ENCODE measurements at places on chromosomes 16 and 17. TPM values are rescaled to one million over a fixed set of nuclear protein-coding genes. Genes with fewer than 3 reads are reported as not detected.

The LGALS9 gene
- 6.5 TPM for total RNA-seq

The FZD2 gene
- total RNA-seq = 1.3 TPM

The ABCC11 gene
- not detected for total RNA-seq

DNA sequence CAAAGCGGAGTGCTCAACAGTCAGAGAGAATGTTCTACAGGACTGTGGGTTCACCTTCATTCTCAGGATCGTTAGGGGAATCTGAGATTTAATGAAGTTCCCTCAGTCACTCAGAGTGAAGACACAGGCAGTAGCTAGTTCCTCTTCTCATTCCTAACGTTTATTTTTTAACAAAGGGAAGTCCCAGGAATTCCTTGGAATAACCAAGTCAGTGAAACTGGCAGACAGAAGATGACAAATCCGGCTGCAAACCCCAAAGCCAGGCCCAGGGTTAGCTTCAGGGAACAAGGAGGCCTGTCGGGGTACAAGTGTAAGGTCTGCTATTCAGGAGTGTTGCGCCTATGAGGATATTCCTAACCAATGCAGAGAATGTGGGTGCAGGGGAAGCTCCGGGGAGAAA is 42.0 kb downstream of the COTL1 start:
- H3K27me3 ChIP-seq = peaks cover 9% of the 10 kb centered on the region
- no peak overlapping the region for H3K4me3 ChIP-seq
- H3K4me1 ChIP-seq = peaks cover 13% of the 10 kb centered on the region
- H3K36me3 ChIP-seq = peaks cover 7% of the 10 kb centered on the region
- no peak overlapping the region for H3K27ac ChIP-seq

The CES5A gene
- not detected for total RNA-seq

- no peak overlapping the region for H3K4me3 ChIP-seq
- H3K4me1 ChIP-seq = no peaks in the 10 kb centered on the region
- no peaks in the 10 kb centered on the region for H3K36me3 ChIP-seq
Observed at GRCh38 chr16:78705694-78706093, 606.2 kb downstream of the WWOX start.

DNA sequence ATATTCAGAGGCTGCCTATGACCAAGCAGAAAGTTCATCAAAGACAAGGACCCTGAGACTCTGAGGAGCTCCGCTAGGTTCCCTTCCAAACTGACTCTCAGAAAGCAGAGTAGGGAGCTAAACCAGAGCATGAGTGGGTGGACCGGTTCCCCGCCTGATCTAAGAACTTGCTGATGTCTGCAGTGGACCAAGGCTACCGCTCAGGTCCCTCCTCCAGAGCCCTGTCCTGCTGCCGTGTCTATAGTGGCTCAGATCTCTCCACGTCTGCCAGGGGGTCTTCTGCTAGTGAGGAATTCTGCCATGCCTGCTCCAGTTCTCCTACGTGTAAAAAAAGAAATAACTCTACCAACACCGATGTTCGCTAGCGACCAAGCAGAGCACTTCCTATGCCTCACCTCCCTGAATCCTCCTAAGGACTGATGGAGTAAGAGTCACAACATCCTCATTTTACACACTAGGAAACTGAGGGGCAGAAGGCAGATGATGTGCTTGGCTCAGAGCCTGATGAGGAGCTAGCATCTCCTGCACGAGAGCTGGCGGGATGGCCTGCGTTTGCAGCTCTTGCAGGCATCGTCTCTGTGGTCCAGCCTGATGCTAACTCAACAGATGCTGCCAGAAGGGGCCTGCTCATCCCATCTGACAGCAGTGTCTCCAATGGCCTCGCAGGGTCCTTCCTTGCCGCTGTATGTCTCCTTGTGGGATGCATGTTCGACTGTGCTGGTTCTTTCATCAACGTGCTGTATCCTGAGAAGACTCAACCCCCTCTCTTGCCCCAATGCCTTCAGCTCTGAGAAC is 265.5 kb downstream of the C16orf95 start:
- H3K4me3 ChIP-seq = no peak overlapping the region
- peak; percentile 71 for DNase-seq
- peaks cover 7% of the 10 kb centered on the region for H3K36me3 ChIP-seq
- peaks cover 23% of the 10 kb centered on the region for H3K4me1 ChIP-seq
- peak overlapping the region; percentile 69 for H3K27ac ChIP-seq

GRCh38 chr17:72249441-72249840 is 128.6 kb downstream of the SOX9 start:
- H3K27me3 ChIP-seq = no peaks in the 10 kb centered on the region
- no peaks in the 10 kb centered on the region for H3K4me1 ChIP-seq
- H3K4me3 ChIP-seq = no peak overlapping the region
- H3K36me3 ChIP-seq = no peaks in the 10 kb centered on the region
- DNase-seq = no peak

The SLC4A1 gene
- total RNA-seq = not detected

The TMEM94 gene
- 117 TPM for total RNA-seq

- peak; percentile 88 for DNase-seq
- H3K27me3 ChIP-seq = peaks cover 2% of the 10 kb centered on the region
- no peaks in the 10 kb centered on the region for H3K4me1 ChIP-seq
Observed at GRCh38 chr16:1057252-1057932, 15.2 kb upstream of the SSTR5 start.

- no peaks in the 10 kb centered on the region for H3K4me1 ChIP-seq
- no peak for DNase-seq
- no peak overlapping the region for H3K4me3 ChIP-seq
- peaks cover 7% of the 10 kb centered on the region for H3K27me3 ChIP-seq
- H3K27ac ChIP-seq = no peak overlapping the region
Observed at GRCh38 chr17:9937901-9938300, 32.8 kb upstream of the RCVRN start.

GRCh38 chr16:74892574-74893461 is 92.1 kb downstream of the WDR59 start:
- peaks cover 2% of the 10 kb centered on the region for H3K4me1 ChIP-seq
- peaks cover 2% of the 10 kb centered on the region for H3K27me3 ChIP-seq
- no peaks in the 10 kb centered on the region for H3K36me3 ChIP-seq
- DNase-seq = no peak
- no peak overlapping the region for H3K4me3 ChIP-seq

The CYGB gene
- total RNA-seq = 20.4 TPM

DNA sequence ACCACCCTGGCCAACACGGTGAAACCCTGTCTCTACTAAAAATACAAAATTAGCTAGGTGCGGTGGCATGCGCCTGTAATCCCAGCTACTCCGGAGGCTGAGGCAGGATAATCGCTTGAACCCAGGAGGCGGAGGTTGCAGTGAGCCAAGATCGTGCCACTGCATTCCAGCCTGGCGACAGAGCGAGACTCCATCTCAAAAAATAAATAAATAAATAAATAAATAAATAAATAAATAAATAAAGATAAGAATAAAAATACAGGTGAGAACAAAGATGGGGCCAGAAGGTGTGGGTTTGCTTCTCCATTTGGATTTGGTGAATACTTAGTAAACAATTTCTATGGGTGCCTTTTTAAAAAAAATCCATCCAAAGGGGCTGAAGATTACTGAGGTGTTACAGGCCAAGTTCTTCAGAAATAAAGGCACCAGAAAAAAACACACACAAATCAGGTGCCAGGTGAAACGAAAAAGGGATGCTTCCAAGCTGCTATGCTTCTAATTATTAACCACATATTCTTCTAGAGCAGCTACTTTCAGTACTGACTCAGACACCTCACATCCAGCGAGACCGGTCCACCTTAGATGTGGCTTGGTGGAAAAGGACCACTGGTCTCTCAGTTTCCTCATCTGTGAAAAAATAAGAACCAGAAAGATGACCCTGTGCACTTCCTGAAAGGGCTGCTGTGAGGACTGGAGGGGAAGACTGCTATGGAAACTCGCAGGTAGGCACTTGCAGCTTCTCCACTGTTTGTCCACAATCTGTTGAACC is 9.2 kb downstream of the GLYR1 start:
- H3K27me3 ChIP-seq = peaks cover 2% of the 10 kb centered on the region
- no peak overlapping the region for H3K4me3 ChIP-seq
- H3K4me1 ChIP-seq = no peaks in the 10 kb centered on the region
- no peaks in the 10 kb centered on the region for H3K36me3 ChIP-seq
- no peak for DNase-seq
